ENCODE measurements at places on chromosomes 11 and 22.

DNA sequence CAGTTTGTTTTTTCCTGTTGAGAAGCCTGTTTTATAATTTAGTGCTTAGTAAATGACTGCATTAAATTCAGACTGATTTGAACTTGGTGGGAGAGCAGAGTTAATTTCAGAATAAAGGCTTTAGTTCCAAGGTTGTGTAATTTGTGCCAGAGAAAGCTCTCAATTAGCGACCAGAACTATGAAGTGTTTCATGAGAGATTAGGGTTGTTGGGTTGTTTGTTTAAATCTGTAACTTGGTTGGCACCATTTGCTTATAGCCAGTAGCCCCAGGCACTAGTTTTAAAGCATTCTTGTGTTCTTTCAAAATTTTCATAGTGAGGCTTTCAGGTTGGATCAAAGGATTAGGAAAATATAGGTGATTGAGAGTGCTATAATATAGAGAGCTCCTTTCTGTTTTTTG, 25.5 kb downstream of the UVRAG start:
- DNase-seq, result no peak

- DNase-seq, result no peak
Measured at GRCh38 chr22:45499746-45500145, 2.9 kb upstream of the FBLN1 start.

GRCh38 chr22:41846268-41846987, 13.5 kb downstream of the SREBF2 start:
- DNase-seq, result no peak

- no peak for DNase-seq
Measured at GRCh38 chr11:77104727-77105126, 2.1 kb downstream of the OMP start.

- no peak for DNase-seq
Measured at GRCh38 chr11:128688031-128688713, 5.7 kb upstream of the FLI1 start.

GRCh38 chr22:21951931-21952465, 650 bp downstream of the PPM1F start:
- DNase-seq, result no peak

DNA sequence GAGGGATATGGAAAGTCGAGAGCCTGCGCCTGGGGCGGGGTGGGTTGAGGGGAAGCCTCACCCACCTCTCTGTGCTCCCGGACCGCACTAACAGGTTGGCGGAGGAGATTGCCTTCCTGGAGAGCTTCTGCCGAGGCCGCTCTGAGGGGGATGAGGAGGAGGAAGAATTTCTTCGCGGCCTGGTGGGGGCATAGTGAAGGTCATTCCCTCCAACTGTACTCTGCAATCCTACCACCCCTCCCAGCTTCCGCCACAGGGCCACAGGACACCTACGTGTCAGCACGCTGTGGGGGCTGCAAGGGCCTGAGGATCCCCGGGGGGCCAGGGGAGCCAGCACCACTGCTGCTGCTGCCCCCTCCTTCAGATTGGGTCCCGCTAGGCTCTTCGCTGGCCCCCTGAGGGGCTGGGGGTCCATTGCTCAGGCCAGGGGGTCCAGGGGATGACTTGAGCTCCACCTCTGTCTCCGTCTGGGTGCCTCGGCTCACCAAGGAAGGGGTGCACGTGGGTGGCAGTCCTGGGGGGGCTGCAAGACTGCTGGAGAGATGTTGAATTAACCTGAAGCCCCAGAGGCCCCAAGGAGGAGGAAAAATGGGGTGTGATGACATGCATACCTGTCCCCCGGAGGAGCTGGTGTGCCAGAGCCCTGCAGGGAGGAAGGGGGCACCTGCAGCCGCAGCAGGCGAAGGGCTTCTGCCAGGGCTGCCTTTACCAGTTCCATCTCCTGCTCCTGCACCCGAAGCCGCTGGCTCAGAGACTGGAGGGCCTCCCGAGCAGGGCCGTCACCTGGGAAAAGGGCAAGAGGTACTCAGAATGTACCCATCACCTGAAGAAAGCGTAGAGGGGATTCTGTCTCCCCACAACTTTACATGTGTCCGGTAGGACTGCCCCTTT, 1.5 kb downstream of the EML3 start:
- no peak for DNase-seq

DNA sequence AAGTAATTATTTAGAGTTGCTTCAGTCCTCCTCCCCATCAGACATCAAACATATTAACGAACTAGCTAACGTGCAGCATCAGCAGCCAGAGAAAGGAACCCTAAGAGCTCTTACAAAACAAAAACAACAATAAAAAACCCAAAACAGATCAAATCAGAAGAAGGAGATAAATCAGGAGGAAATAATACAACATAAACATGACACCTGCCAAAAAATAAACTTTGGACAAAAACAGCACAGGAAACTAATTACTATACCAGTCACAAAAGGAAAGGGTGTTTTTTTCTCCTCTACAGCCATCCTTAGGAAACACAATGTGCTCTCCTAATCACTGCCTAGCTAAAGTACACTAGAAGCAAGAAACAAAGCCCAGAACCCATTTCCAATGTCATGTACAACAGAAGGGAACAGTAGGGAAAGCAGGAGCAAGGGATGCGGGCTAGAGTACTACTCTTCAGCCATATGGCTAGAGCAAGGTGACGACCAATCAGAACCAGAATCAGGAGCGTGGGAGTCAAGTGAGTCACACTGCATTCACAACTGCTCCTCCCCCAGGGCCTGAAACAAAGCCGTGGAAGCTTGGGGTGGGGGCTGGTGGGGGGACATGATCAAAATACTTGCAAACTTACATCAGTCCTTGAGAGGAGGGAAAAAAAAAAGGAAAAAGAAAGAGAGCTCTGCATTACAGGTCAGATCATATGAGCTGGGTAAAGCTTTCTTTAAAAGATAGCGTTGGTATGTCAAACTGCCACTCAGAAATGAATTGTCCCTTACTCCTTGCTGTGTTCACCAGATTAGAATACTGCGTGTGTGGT, 60.4 kb downstream of the LARGE2 start:
- DNase-seq, result no peak

- DNase-seq, result peak; percentile 87
Measured at GRCh38 chr11:69311767-69312385, 17.9 kb downstream of the MYEOV start.

GRCh38 chr11:13047884-13048283, 38.8 kb downstream of the RASSF10 start:
- no peak for DNase-seq

- no peak for DNase-seq
Measured at GRCh38 chr11:13947379-13947778, 15.1 kb upstream of the SPON1 start.

GRCh38 chr11:42251984-42252383, 792.5 kb upstream of the LRRC4C start:
- DNase-seq, result no peak

DNA sequence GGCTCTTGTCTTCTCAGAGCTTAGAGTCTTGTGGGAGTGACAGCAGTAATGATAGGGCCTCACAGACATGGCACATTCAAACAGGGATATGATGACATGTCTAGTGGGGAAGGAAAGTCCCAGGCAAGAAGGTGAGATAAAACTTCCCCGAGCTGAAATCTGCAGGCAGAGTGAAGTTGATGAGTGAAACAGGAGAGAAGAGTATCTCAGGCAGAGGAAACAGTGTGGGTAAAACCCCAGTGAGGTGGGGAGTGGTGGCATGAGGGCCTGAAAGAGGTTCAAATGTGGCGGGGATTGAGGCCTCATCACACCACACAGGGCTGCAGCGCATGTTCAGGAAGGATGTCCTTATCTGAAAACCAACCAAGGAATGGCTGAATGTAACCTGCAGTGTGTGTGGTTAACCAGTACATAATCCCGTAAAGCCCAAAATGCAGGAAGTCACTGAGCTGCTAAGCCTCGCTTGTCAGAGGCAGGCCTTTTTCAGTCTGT, 153.8 kb upstream of the E2F8 start:
- no peak for DNase-seq

- no peak for DNase-seq
Measured at GRCh38 chr11:76523786-76524436, 79.1 kb downstream of the EMSY start.

DNA sequence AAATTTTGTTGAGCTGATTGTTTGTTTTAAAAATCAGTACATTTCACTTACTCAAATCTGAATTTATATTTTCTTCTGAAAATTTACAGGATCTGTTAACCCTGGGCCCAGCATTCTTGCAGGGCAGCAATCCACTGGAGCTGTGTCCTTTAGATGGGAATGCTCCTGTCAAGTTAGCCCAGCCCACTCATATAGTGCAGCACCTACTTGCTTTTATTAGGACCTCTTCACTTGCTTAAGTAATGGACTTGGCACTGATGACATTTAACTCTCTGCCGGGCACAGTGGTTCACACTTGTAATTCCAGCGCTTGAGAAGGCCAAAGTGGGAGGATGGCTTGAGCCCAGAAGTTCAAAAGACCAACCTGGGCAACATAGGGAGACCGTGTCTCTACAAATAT, 89.6 kb downstream of the HSD17B12 start:
- DNase-seq, result no peak

DNA sequence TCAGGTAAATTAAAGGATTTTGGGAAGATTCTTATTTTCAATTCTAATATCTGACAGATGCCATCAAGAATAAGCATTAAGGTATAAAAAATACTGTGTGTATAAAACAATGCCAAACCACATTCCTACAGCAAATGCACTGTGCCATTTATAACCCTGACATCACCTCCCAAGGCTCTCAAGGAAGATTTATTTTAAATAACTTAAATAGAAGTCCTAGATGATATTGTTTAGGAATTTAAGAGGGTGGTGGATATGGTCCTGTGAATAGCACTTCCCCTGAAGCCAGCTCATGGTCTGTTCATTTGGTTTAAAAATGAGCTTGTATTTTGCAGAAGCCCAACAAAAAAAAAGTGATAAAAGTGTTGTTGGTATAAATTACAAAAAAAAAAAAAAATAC, 32.1 kb downstream of the PPIL2 start:
- no peak for DNase-seq

- DNase-seq, result peak; percentile 8
Measured at GRCh38 chr22:47292546-47293320, 530.3 kb downstream of the TBC1D22A start.

- no peak for DNase-seq
Measured at GRCh38 chr11:78784321-78785061, 209.8 kb upstream of the NARS2 start.

GRCh38 chr11:27089746-27090145, 49.1 kb downstream of the BBOX1 start:
- DNase-seq, result no peak

GRCh38 chr22:17774206-17774925, at the start of gene BID:
Gene BID, minus strand, starts transcription at chr22:17774469. Its CDS starts 24,353 bp downstream, at chr22:17750116.
- DNase-seq, result no peak

DNA sequence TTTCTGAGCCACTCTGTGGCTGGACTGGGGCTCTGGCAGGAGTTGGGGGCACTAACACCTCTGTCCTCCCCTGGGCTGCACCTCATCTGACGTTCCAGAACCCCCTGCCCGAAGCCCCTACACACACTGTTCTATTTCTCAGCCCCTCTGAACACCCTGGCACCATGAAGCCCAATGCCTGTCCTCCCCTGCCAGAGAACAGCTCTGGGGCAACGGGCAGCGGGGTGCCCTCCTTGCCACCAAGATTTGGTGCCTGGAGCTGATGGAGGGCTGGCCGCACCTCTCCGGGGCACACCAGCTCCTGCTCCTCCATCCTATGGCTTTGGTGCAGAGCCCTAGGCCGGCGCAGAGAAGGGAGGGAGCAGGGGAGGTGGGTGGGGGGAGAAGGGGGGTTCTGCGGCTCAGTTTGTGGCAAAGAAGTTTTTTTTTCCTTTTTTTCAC, 16.3 kb downstream of the DUSP8 start:
- no peak for DNase-seq

DNA sequence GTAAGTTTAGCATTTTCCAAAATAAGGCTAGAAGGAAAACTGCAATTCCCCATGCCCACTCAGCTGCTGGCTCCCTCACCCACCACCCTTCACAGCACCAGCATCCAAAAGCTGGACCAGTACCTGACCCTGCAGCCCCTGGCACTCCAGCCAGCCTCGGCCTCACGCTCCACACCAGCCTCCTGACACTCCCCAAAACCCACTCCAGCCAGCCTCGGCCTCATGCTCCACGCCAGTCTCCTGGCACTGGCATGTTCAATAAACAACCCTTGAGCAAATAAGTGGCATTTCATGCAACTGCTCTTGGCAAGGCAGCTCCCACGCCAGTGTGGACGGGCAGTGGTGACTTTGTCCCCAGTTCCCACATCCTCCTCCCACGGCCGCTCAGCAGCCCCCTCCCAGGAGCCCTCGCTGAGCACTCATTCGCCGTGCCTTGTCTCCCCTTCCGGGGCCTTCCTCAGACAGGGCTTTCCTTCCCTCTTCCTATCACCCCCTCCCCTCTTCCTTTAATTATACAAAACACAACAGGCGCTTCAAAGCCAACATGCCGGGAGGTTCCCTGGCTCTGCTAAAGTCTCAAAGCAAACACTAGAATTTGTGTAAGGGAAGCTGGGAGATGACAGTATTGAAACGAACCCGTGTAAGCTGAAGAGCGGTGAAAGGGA, 6.8 kb downstream of the TOLLIP start:
- no peak for DNase-seq

GRCh38 chr11:106228996-106229395, 151.5 kb downstream of the AASDHPPT start:
- no peak for DNase-seq

- peak; percentile 14 for DNase-seq
Measured at GRCh38 chr11:91981995-91982394, 242.6 kb upstream of the FAT3 start.

GRCh38 chr22:20093418-20094196, 13.6 kb downstream of the DGCR8 start:
- DNase-seq, result no peak

GRCh38 chr11:75150879-75151278, at the start of gene SLCO2B1:
Gene SLCO2B1, plus strand, starts transcription at chr11:75151107. Its CDS starts 275 bp downstream, at chr11:75151382.
- DNase-seq, result no peak

DNA sequence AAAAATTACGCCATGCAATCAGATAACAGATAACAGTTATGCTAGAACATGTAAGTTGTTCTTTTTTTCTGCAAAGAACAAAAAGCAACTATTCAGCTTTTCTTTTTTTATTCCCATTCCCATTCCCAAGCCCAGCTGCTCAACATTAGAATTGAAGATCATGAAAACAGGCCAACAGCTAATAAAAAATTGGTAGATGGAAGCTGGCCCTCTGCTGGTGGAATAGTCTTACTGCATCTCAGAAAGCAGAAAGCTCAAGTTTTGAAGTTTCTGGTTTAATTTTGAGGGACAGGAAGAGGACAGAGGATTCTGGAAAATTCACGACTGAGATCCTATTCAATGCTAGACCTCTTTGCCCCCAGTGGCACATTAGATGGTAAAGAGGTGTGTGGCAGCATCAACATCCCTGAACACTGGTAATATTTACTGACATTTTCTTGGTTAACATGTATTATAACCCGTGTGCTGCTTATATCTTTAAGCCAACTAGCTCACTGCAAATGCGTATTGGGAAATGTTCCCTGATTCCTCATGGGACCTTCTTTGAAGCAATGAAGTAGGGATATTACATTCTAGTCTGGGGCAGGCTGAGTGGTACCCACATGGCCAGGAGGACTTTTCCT, 591.2 kb downstream of the OPCML start:
- peak; percentile 39 for DNase-seq

GRCh38 chr11:104771763-104772162, 126.5 kb downstream of the CASP12 start:
- no peak for DNase-seq

- DNase-seq, result peak; percentile 63
Measured at GRCh38 chr11:12723421-12724300, 49.4 kb downstream of the TEAD1 start.
